Pancreas (tissue), 10 donors: ENCODE measurements at places on chromosomes 4 and X. TPM values are rescaled to one million over a fixed set of nuclear protein-coding genes. Genes with fewer than 3 reads are reported as not detected.

DNA sequence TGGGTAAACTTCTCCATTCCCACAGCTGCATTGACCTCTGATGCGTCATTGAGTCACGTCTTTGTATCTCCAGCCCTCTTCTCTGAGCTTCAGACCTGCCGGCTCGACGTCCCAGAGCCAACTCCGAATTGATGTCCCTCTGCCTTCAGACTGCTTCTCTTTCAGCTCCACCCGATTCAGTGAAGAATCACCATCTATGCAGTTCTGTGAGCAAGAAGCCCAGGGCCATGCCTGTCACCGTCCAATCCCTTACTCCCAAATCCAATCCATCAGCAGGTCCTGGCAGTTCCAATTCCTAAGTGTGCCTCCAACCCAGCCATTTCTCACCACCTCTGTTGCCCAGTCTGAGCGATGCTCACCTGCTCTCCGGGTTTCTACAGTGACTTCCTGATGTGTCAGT lies 70.7 kb downstream of the ENPP6 start:
- DNase-seq: no peak
- peaks cover 13% of the 10 kb centered on the region for H3K4me1 ChIP-seq
- no peak overlapping the region for H3K4me3 ChIP-seq

DNA sequence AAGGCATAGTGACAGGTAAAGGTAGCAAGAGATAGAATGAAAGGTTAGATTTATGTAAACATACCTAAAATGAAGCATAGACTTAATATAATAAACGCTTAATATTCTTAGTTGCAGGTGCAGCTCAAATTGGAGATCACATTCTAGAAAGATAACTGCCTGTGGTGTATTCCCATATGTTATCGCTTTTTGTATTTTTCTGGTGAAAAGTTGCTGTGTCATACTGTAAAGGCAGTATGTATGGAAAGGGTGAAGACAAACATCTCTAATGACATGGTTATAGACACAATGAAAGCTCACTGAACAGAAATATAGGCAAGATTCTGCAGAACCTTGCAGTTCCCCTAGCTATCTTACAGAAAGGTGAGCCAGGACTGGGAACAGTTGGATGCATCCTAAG lies 240.3 kb downstream of the DCLK2 start:
- no peak overlapping the region for H3K27ac ChIP-seq
- H3K4me3 ChIP-seq: no peak overlapping the region
- H3K4me1 ChIP-seq: peaks cover 5% of the 10 kb centered on the region
- no peaks in the 10 kb centered on the region for H3K27me3 ChIP-seq

DNA sequence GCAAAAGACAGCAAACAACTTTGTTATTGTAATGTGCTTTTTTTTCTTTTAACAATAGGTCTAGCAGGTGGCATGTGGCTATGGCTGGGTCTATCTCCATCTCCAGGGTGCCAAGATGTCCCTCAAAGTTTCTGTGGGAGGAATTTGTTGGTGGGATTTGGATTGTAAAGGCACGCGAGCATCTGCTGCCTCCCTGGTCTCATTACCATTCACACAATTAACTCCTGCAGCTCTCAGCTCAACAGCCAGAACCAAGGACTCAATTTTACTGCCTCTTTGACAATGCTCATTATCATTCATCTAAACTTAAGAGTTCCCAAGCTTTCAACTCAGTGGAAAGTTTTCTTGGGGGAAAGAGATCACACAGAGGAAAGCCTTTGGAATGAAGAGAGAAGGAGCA lies 10.9 kb upstream of the PCDH18 start:
- no peak overlapping the region for H3K4me3 ChIP-seq
- no peak for DNase-seq
- no peaks in the 10 kb centered on the region for H3K4me1 ChIP-seq
- no peak overlapping the region for H3K27ac ChIP-seq
- H3K36me3 ChIP-seq: no peaks in the 10 kb centered on the region

DNA sequence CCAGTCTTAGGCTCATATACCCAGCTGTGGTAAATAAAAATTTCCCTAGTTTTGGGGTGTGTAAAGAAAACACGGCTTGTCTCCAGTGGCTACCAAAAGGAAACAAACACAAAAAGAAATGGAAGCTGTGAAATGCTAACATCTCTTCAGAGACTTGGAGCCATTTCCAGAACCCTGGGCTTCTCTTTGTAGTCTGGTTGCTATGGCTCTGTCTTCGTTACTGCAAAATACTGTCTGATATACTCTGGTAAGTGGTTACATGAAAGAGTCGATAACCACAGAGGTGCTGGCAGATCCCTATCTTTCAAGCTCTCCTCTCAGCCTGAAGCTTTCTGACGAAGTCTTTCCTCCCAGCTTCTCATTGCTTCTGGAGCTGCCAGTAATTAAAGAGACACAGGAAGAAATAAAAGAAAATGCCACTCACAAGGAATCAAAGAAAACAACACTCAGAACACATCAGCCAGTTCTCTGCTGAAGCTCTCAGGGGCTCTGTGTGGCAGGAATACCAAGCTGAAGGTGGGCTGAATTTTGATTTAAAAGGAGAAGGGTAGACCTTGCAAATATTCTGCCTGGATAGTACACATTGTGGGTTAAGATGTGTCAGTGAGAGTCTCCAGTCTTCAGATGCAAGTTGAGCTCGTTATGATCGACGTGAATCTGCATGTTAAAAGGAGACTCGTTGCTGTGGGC lies 107.6 kb upstream of the FAM9C start:
- H3K4me3 ChIP-seq: no peak overlapping the region
- DNase-seq: no peak
- no peak overlapping the region for H3K27ac ChIP-seq
- no peaks in the 10 kb centered on the region for H3K27me3 ChIP-seq
- no peaks in the 10 kb centered on the region for H3K4me1 ChIP-seq
- no peaks in the 10 kb centered on the region for H3K36me3 ChIP-seq

DNA sequence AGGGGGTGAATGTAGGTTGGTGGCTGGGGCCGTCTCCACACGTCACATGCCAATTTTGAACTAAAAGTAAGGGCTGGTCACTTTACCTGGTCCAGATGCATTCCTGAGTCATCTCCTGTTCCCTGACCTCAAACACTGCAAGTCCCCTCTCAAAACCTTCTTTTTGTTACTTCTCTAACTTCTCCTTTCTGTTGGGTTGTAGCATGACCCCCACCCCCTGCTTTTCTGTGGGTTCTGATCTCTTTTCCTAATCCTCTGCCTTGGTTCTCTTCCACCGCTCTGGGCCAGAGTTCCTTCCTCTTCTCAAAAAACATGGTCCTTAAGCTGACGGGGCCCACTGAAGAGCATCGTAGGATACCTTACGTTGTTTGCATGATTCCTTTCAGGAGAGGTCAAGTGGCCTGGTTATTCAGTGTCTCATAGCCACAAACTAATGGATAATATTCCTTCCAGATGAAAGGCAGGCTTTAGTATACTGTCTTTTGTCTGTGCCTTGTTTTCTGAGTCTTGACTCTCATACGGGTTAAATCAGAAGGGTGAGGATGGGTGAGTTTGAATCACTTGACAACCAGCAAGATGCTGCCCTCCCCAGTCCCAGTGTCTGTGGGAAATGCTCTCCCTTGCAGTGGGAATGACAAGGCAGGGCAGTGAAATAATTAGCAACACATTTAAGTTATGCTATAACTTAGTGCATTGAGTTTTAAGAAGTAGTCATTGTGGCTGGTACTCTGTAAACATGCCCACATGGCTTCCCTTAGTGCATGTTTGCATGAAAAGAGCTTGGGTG lies 15.1 kb downstream of the SMS start:
- no peak overlapping the region for H3K4me3 ChIP-seq
- no peaks in the 10 kb centered on the region for H3K27me3 ChIP-seq
- no peaks in the 10 kb centered on the region for H3K36me3 ChIP-seq

DNA sequence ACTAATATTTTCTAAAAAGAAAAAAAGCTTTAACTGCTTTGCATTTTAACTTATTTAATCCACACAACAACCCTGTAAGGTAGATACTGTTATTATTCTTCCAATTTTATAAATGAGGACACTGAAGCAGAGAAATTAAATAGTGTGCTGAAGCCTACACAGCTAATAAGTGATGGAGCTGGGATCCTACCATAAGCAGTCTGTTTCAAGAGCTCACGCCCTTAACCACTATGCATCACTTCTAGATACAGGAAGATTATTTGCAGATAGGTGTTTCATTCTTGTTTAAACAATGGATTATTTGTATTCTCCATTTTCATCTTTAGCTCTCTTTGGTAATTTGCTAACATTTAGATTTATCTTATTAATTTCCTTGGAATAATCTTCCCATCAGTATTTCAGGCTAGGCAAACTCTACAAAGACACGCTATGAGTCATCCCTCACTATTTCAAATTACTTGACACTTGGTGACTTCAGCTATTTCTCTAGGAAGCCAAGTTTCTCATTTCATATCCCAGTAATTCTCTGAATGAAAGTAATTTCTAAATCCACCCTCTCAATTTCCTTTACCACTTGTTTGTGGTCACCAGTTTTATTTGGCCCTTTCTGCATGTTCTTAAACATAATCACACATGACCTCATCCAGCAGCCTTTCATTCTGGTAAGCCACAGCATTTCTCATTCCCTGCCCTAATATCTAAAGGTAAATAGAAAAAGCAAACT lies 67.3 kb downstream of the ASB9 start:
- DNase-seq: no peak
- no peaks in the 10 kb centered on the region for H3K36me3 ChIP-seq
- no peaks in the 10 kb centered on the region for H3K27me3 ChIP-seq
- H3K4me3 ChIP-seq: no peak overlapping the region

- H3K4me1 ChIP-seq: no peaks in the 10 kb centered on the region
- H3K27ac ChIP-seq: no peak overlapping the region
- DNase-seq: no peak
- H3K36me3 ChIP-seq: no peaks in the 10 kb centered on the region
- no peaks in the 10 kb centered on the region for H3K27me3 ChIP-seq
- H3K4me3 ChIP-seq: no peak overlapping the region
Measured at GRCh38 chr4:87819281-87819919, 13.4 kb upstream of the MEPE start.

GRCh38 chr4:138671606-138672084 lies 343.9 kb upstream of the NOCT start:
- no peaks in the 10 kb centered on the region for H3K27me3 ChIP-seq
- H3K36me3 ChIP-seq: no peaks in the 10 kb centered on the region
- H3K4me1 ChIP-seq: no peaks in the 10 kb centered on the region

The MAOB gene
- total RNA-seq: 4.3 TPM

The TAB3 gene
- total RNA-seq: 12.0 TPM

The NRK gene
- 1.4 TPM for total RNA-seq

The GAB1 gene
- total RNA-seq: 10.0 TPM

The MAGEB10 gene
- total RNA-seq: not detected
